Fibroblast of skin of back (primary cell): ENCODE measurements at places on chromosomes 7 and 10.

DNA sequence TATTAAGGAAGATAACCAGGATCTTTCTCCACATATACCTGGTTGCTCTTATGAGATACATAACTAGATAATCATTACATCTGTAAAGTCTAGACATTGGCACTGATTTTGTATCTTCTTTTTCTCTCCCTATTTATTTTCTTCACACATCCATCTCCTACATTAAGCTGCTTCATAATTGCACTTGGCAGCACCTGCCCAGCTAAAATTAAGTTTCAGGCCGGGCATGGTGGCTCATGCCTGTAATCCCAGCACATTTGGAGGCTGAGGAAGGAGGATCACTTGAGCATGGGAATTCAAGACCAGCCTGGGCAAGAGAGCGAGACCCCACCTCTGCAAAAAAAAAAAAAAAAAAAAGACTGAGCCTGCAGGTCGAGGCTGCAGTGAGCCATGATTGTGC lies 22.3 kb upstream of the AKR1B1 start:
- no peak for DNase-seq

- peak; percentile 15 for DNase-seq
Measured at GRCh38 chr7:150738591-150739001, 1.4 kb downstream of the GIMAP5 start.

DNA sequence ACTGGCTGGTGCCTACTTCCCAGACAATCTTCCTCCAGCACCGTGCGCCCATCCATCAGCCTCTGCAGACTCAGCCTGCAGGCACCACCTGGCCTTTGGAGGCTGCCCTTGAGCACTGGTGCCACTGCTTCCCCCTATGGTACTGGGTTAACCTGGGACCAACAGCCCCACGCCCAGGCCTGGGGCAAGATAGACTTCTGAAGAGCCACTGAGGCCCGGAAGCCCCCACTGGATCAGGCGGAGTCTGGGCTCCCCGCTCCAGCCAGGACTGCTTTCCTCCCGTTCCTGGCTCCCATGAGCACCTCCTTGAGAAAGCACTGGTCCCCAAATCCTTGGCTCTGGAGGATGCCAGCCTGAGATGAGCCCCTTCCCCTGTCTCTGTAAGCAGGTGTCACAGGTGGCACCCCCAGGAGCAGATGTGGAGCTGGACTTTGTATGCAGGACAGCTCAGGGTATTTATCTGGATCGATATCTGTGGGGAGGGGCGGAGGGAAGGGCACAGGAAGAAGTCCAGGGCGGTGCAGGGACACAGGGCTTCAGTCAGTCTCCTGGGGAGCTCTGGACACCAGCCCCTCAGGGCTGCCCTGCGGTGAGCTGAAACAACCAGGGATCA lies 206.5 kb upstream of the PPP2R2D start:
- DNase-seq, result no peak

- DNase-seq, result no peak
Measured at GRCh38 chr7:66198956-66199355, 6.2 kb upstream of the TPST1 start.

GRCh38 chr7:7996568-7996967 lies 28.0 kb downstream of the GLCCI1 start:
- DNase-seq, result peak; percentile 23

DNA sequence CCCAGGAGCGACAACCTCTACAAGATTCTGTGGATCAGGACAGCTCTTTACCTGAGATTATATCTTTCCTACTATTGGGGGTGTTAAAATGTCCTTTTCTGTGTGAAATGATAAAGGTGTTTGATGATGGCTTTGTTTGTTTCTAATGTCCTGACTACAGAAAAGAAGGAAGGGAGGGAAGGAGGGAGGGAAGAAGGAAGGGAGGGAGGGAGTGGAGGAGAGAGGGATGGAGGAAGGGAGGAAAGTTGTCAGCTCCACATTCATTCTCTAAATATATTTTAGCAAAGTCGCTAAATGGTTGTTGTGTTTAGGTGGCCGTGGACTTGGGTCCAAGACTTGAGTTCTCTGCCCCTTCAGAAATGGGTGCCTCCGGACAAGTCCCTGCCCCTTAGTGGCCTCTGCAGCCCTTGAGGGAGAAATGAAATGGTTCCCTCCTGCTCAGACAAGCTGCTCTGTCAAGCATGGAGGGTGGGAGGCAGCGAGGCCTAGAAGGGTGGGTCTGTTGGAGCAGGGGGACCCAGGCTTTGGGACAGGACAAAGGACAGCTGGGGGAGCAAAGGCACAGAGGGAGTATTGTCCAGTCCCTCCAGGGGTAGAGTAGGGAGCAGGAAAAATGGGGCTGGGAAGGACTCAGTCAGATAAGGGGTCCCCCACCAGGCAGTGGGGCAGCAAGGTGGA lies 4.4 kb downstream of the RGS10 start:
- DNase-seq, result no peak

DNA sequence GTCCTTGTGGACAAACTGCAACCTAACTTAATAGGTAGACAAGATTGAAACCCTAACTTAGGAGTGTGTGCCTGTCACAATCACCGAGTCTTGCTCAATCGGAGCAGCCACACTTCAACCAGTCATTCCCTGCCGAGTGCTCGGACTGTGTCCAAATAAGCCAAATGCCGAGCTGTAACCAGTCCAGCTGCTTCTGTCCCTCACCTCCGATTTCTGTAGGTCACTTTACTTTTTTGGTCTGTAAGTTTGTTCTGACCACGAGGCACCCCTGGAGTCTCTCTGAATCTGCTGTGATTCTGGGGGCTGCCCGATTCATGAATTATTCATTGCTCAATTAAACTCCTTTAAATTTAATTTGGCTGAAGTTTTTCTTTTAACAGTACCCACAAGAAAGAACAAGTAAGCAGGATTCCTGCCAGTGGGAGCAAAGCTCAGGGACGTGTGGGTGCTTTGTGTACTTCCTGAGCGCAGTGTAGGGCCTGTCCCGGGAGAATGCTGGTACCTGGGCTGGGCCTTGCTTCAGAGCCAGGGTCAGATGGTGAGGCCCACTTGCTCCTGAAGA lies 140.1 kb downstream of the ACTR3B start:
- DNase-seq, result no peak

DNA sequence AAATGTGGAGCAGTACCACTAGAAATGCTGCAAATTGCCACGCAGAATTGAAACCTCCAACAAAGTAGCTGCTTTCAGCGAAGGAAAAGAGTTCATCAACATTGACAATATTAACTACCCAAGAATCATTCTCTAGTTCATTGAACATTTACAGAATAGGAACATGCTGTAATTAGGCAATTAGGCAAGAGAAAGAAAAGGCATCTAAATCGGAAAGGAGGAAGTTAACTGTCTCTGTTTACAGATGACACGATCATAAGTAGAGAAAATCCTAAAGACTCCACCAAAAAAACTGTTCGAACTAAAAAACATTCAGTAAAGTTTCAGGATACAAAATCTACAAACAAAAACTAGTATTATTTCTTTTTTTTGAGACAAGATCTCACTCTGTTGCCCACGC lies 8.9 kb upstream of the PKD1L1 start:
- no peak for DNase-seq

DNA sequence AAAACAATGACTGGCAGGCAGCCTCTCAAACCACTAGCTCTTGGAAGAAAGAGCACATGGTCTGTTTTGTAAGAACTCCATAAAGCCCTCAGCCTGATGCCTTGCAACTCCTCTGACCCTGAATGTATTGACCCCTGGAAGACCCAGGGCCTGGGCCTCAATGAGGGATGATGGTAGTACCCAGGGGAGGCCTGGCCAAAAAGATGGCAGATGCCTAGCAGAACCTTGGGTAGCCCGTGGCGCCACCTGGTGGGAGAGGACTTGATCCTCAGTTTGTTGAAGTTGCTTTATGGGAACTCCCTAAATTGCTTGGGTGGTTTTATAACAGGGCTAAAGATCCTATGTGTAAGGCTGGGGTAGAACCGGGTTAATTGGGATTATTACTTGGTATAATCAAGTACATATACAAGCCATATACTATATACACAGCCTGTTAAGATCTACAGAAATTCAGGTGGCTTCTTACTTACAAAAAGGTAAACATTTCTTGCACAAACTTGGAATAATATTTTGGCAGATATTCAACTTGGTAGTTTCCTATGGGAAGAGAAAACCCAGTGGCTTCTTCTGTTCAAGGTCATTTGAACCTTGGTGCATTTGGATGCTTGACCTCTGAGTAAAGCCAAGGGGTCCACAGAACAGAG lies 95.8 kb upstream of the CACUL1 start:
- peak; percentile 26 for DNase-seq

- peak; percentile 48 for DNase-seq
Measured at GRCh38 chr7:151566897-151567320, 47.2 kb upstream of the RHEB start.

GRCh38 chr7:2403718-2404648 lies 572 bp downstream of the CHST12 start:
- peak; percentile 37 for DNase-seq

- no peak for DNase-seq
Measured at GRCh38 chr7:157037028-157037427, 26.6 kb upstream of the MNX1 start.

- DNase-seq, result no peak
Measured at GRCh38 chr10:102579328-102579727, 65.0 kb upstream of the TRIM8 start.

DNA sequence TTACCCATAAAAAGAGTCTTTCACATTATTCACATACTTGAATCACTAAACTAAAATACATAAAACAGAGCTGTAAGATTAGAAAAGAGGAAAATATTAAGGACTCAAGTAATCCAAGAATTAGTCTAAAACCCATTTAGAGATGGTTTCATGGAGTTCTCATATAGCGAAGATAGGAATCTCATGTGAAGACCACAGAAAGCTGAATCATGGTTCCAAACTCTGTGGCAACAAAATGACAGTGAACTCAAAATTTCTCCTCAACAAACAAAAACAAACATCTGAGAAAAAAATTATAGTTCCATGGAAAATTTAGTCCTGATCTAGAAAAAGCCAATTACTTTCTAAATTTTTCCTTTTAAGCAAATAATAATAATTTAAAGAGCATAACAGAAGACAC lies 34.6 kb downstream of the BAZ1B start:
- no peak for DNase-seq

DNA sequence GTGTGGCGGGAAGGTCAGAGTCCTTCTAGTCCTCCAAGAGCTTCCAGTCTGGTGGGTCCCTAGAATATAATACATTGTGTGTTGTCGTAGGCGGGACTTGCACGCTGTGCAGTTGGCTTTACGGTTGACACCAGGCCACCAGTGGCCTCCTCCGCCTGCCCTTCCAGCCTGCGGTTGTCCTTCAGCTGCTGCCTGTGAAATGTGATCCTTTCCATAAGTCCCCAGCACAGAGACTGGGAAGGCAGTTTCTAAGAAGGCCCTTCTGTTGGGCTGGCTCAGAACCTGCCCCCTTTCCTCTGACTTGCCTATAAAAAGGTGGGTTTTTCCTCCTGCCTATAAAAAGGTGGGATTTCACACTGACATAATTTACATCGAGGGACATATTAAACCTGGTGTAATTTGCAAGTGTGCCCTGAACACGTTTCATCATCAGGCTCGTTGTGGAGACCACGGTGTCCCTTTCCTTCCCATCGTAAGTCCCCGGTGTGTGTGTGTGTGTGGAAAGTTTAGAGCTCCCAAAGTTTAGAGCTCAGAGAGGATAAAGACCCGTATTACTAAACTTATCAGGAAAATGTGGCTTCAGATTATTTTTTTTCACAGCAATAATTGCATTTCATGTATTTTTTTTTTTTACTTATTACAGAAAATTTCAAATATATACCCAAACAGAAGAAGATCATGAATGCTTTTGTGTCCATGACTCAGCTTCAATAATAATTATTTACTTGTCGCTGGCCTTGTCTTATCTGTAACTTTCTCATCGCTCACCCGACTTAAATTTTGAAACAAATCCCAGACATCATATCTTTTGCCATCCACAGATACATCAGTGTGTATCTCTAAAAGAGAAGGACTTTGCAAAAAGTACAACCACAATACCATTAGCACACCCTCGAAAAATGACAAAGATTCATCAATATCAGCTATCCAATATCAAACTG lies 45.1 kb downstream of the CUX1 start:
- DNase-seq, result no peak

DNA sequence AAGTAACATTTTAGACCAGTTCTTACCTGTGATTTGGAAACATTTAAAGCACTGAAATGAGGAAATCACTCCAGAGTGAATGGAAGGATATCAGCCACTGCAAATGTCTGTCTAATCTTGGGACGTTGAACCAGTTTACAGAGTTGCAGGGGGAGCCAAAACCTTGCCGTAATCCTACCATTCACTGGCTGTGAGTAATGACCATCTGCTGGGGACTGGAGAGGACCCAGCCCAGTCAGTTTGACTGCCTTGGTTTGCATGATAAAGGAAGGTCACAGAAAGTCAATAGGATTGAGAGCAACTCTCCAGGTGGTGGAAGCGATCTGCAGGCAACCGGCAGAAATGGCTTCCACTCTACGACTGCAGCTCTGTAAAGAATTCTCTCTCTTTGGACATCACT lies 167.2 kb downstream of the AKR1D1 start:
- DNase-seq, result no peak

DNA sequence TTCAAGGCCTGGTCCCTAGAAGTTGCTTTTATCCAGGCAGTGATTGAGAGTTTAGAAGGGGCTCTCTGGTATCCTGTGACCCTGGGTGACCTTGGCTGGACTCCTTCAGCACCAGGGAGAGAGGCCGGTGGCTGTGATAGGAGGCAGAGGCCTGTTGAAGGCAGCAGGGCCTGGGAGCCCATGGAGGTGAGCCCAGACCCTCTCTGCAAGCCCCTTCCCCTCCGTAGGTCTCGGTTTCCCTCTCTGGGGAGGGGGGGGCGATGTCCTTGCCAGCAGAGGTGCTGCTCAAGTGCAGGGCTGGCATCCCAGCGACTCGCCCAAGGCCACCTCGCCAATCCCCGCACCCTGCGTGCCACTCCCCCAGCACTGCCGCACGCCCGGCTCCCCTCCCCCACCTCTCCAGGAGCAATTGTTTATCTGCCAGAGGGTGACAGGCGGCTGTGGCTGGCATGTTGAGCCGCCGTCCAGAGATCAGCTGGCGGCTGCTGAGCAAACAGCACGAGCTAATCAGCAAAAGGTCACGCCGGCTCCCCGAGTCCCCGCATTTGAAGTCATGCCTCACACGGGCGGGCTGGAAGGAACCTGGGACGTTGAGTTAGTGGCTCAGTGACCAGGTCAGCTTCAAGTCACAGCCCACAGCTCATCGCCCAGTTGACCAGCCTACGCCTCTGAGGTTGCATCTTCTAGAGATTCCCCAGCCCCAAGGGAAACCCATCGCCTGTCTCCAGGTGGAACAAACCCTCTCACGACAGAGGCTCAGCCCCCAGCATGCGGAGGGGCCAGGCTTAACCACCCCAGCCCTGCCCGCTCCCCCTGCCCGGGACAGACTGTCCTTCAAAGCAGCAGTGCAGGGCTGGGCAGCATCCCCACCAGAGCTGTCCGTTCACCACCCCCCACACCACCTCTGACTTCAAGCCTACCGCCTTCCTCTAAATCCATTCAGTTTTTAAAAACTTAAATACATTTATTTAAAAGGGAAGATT lies 43.7 kb downstream of the ELFN1 start:
- no peak for DNase-seq

DNA sequence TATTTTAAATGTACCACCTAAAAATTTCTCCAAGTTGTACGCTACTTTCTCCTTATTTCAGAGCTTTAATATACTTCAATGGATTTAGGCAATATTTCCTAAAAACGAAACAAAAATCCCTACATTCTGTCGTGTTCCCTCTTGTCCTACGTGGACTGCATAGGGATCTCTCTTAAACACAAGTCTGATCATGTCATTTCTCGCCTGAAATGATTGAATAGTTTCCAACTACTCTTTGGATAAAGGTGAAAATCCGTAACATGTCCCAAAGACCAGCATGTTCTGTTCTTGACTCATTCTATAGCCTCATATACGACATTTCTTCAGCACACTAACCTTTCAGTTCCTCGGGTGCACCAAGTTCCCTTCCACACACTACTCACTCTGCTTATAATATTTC lies 17.7 kb upstream of the TPK1 start:
- DNase-seq, result no peak
